ENCODE measurements at places on chromosomes 16 and 17.

DNA sequence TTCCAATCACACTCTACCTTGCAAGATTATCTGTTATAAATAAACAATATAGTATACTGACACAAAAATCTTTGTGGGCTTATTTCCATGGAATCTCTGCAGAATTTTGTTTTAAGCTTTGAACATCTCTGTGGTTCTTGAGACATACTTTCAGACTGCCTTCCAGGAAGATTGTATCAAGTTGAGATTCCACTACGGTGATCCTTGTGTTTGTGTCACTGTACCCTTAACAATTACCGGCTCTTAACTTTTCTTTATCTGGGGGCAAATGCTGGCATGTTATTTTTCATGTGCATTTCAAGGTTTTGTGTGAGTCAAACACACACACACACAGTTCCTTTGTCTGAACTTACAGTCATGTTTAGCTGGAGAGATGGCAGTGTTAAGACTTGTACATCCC lies 472.7 kb upstream of the HSBP1 start:
- DNase-seq = no peak

- peak; percentile 57 for DNase-seq
Observed at GRCh38 chr17:1197379-1197778, 17.6 kb upstream of the ABR start.

GRCh38 chr17:31825961-31826691 lies 32.9 kb downstream of the COPRS start:
- no peak for DNase-seq

DNA sequence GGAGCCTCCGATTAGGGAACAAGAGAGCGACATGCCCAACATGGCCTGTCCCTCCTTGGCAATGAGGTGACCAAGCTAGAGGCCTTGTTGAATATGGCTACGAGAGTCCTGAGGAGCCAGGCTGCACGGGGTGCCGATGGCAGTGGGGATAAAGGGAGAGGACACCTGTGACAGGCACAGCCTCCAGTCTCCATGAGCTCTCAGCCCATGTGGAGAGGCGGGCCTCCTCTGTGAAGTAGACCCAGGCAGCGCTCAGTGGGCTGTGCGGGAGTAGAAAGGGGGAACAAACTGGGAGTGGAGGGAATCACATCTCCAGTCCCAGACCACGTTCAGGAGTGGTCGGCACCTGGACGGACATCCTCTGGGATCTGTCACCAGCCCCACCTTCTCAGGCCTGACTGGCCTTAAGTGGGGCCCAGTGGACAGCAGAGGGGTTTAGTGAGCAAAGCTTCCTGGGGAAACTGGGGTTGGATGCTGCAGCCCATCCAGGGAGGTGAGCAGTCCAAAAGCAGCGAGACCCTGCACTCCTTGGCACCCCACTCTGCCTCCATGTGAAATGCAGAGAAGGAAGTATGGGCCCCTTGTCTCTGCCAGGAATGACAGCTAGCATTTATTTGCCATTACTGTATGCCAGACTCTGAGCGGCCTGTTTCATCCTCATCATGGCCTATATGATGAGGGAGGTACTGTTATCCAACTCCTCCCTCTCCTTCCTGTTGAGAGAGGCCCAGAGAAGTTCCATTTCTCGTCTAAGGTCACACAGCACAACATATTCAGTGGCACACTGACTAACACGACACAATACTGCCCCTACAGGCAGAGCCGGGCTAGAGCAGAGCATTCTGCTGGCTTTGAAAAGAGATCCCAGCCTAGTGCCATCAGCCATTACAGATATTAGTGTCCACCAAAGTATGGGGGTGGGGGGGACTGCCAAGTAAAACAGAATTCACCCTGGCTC lies 4.5 kb upstream of the TMEM92 start:
- peak; percentile 77 for DNase-seq

DNA sequence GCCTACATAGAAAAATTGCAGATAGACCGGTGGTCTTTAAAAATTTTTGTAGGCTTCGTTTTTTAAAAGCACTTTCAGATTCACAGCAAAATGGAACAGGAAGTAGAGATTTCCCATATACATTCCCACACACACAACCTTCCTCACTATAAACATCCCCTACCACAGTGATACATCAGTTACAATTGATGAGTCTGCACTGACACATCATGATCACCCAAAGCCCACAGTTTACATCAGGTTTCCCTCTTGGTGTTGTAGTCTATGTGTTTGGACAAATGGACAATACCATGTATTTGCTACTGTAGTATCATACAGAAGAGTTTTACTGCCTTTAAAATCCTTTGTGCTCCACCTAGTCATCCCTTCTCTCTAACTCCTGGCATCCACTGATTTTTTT lies 113.9 kb upstream of the ADAMTS18 start:
- peak; percentile 10 for DNase-seq

GRCh38 chr16:3182608-3183444 lies 5.2 kb upstream of the OR1F1 start:
- no peak for DNase-seq

DNA sequence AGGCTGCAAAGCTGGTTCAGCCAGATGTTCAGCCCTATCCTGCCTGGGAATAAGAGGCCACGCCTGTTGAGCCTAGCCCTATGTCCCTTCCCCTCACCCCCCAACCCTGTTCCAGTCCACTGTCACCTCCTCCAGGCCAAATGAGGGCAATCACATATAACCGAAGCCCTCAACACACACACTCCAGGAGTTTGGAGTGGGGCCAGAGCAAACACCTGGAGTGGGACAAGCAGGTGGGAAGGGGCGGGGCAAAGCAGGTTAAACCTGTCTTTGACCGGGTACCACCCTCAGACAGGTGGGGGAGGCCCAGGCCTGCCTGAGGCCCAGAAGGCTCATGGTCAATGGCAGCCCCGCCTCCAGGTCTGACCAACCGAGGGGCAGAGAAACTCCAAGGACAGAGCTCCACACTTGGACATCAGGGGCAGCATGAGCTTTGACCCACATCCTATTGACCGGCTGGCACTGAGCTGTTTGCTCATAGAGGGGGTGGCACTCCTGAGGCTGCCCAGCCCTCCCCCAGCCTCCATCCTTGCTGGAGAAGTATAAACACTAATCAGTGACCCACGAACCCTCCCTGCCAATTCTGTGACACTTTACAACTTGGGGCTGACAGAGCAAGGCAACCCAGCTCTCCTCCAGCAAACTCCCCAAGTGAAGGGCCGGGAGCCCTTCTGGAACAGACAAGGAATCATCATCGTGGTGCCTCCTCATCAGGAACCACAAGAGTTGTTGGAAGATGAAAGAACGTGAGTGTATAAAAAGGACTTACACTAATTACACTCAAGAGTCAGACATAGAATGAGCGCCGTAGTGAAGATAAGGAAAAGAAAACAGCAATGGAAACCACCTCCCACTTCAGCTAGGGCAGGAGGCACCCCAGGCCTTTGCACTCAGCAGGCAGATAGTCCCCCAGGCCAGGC lies 1.5 kb downstream of the ESRP2 start:
- DNase-seq = no peak

GRCh38 chr17:12074346-12074745 lies 53.7 kb downstream of the MAP2K4 start:
- no peak for DNase-seq

DNA sequence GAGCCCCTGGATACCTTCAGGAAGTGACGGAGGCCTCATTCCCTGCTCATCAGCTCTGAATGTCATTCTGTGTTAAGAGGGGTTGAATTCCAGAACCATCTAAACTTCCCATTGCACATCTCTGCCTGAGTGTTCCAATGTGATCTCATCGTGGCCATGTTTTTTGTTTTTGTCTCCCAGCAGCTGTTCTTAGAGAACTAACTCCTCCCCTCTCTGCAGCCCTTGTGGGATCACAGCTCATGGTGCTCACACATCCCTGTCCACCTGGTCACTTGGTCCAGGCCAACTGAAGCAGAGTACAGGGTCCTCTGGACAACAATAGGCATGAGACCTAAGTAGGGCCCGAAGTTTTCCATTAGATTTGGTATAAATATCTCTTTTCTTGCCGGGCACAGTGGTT lies 6.0 kb upstream of the SYT17 start:
- no peak for DNase-seq

GRCh38 chr16:11291091-11291703 lies 10.1 kb upstream of the PRM1 start:
- DNase-seq = no peak

GRCh38 chr17:71011391-71011790 lies 842.1 kb downstream of the KCNJ2 start:
- DNase-seq = no peak

DNA sequence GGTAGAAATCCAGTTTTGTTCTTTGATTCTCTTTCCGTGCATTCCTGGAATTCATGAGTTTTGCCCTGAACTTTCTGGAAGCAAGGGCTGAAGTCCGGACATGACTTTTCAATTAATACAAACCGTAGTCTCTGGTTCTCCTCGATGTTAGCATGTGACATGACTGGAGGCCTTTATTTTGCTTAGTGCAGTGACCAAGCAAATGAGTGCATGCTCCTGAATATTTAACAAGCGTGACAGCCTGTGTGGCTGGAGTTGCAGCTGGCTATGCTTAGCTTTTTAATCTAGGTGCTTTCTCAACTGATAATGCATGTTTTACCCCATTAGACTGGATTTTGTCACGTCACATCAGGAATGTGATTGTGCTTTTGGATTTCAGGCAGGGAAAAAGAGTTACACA lies 302.1 kb downstream of the MAP2K6 start:
- DNase-seq = no peak

DNA sequence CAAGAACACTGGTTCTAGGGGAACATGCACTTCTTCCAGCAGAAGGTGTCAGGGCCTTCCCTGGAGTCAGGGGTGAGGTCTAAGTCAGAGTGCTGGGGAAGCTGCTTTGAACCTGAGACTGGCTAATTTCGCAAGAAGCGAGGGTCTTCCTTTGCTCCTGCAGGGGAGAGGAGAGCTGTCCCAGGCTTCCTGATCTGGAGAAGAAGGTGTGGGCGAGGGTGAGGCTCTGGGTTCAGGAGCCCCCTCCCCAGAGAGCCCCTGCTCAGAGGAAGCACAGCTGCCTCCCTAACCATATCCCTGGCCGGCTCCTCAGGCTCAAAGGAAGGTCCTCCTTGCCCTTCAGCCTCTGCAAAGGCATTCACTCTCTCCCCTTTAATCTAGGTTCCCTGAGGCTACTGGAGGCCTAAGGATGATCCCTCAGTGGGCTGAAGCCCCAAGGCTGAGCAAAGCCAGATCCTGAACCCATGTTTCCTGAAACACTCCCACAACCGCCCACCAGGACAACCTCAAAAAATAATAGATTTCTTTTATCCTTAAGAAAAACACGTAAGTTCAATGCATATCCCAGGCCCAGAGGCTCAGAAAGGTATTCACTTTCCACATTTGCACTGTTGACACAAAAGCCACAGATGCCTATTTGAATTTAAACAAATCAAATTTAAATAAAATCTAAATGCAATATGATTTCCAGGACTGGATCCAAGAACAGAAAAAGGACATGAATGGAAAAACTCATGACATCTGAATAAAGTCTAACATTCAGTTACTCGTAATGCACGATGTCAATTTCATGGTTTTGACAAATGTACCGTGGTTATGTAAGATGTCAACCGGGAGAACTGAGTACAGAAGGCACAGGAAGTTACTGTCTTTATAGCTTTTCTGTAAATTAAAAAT lies 71.5 kb upstream of the RCVRN start:
- no peak for DNase-seq

DNA sequence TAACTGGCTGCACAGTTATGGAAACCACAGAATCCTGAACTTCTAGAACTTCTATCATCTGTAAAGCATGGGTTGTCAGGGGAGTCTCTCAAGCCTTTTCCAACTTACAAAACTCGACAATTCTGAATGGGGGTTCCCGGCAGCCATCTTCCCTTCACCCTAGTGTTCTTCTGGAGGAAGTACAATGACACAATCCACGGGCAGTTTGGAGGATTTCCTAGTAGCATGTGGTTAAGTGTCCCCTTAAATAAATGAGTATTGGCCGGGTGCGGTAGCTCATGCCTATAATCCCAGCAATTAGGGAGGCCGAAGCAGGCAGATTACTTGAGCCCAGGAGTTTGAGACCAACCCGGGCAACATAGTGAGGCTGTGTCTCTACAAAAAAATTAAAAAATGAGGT lies 2.1 kb downstream of the SLC16A6 start:
- DNase-seq = peak; percentile 54

GRCh38 chr16:88681709-88682451 lies 4.4 kb downstream of the SNAI3 start:
- DNase-seq = peak; percentile 92

DNA sequence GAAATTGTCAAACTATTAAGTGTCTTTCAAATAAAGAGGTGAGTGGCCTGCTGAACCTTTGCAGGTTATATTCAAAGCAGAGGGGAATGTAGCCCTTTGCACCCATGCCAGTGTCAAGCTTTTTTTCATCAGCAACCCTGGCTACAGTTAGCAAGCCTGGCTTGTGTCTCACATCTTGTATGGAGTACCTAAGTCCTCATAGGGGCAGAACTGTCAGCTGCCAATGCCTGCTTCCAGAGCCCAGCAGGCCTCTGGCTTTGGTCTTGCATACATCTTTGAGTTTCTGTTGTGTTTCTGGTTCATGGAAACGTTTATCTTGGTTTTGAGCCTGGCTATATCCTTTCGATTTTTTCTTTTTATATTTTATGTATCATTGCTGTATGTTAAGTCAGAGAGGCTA lies 26.8 kb downstream of the REXO5 start:
- DNase-seq = no peak

GRCh38 chr16:27356794-27357193 lies 43.0 kb downstream of the IL4R start:
- DNase-seq = no peak

DNA sequence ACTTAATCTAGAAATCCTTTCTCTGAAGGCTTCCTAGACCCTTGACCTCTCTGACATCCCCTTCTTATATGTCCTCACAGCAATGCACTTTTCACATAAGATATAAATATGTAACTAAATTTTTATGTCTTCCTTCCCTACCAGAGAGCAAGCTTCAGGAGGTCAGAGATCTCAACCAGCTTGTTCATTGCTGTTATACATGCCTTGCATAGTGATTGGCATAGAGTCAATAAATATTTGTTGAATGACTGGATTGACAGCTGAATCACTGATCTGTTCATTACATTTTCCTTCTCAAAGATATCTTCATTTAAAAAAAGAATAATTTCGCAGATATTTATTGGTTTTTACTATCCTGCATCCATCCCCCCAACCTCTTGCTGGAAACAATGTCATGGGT lies 29.5 kb downstream of the HYDIN start:
- no peak for DNase-seq

GRCh38 chr17:69050999-69051775 lies 9.5 kb downstream of the ABCA9 start:
- DNase-seq = no peak

DNA sequence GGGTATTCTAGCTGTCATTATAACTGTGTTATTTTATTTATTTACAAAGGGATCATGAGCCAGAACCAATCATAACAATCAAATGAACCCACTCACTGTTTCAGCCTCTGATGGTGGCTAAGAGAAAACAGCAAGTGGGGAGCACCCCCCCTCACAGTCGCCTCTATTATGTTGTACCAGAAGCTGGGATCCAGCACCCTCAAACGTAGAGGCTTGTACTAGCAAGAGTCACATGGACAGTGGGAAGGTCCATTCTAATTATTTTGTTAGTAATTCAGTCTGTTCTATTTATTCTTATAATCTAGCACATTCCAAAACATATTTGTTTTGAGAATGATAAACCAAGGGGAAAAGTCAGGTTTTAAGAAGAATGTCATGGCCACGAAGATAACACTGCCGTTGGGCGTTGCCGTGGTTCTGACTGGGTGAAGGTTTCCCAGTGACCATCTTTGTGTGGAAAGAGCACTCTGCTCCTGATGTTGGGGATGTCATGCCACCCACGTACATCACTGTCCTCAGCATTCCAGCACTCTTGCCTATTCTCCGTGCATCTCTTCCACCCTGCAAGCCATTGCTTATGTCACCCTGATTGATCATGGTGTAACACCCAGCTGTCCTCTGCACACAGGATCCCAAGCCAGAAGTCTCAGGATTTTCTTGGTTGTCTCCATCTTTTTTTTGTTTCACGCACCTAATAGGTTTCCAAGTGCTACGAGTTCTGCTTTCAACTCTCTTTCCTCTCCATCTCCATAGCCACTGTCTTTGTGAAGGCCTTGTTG lies 205.8 kb downstream of the PRKCA start:
- DNase-seq = no peak
